ENCODE measurements at places on chromosomes 6 and 20.
A peak's percentile ranks its signal among the peaks of the same experiment; 100 is the strongest.

DNA sequence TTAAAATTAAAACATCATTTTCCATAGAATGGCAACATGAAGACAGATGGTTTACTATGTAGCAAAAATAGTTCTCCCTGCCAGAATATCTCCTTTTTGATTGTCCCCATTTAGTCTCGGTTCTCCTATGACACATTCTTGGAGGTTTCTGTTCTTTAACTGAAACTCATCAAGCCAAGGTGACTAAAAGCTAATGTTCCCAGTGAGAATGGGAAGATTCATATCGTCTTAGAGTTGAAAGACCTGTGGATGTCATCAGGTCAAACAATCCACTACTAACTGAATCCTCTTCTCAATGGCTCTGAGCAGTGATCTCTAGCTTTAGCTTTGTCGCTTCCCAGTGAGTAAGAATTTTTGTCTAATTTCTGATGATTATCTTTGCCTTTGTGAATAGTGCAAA lies 1.3 kb upstream of the DOK5 start:
- DNase-seq: no peak

- no peak for DNase-seq
These were observed 502.0 kb downstream of the QKI start for GRCh38 chr6:163916315-163917081.

GRCh38 chr6:81138236-81138635 lies 614.2 kb downstream of the TENT5A start:
- no peak for DNase-seq

- no peak for DNase-seq
These were observed 18.0 kb upstream of the HLA-A start for GRCh38 chr6:29924287-29924686.

GRCh38 chr20:774016-774659 lies 5.8 kb upstream of the SLC52A3 start:
- no peak for DNase-seq

DNA sequence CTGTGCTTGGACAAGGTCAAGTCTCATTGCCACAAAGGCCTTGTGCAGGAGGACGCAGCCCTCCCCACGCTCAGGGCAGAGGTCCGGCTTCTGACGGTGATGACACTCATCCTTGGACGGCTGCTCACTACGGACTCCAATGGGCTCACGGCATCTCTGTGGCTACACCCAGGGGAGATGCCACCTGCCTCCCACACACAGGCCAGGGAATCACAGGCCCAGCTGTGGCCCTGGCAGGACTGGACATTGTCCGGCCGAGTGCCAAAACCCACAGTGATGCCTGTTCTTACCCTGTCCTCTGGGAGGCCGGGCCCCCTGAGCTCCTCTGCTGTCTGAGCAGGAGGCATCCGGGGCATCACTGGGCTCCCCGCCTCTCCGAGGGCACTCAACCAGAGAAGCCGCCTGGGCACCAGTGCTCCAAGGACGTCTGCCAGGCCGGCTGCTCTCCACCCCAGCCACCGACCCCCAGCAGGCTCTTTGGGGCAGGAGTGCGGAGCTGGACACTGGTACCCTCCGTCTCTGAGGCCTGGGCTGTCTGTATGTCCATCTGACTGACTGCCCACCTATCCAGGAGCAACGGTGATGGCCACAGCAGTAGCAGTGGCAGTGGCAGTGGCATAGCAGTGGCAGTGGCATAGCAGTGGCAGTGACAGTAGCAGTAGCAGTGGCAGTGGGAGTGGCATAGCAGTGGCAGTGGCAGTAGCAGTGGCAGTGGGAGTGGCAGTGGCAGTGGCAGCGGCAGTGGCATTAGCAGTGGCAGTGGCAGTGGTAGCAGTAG lies 1.9 kb downstream of the RBBP8NL start:
- no peak for DNase-seq

- no peak for DNase-seq
These were observed 279.6 kb downstream of the ADGB start for GRCh38 chr6:146878168-146878951.

- DNase-seq: no peak
These were observed 6.9 kb upstream of the PREP start for GRCh38 chr6:105409734-105410133.

DNA sequence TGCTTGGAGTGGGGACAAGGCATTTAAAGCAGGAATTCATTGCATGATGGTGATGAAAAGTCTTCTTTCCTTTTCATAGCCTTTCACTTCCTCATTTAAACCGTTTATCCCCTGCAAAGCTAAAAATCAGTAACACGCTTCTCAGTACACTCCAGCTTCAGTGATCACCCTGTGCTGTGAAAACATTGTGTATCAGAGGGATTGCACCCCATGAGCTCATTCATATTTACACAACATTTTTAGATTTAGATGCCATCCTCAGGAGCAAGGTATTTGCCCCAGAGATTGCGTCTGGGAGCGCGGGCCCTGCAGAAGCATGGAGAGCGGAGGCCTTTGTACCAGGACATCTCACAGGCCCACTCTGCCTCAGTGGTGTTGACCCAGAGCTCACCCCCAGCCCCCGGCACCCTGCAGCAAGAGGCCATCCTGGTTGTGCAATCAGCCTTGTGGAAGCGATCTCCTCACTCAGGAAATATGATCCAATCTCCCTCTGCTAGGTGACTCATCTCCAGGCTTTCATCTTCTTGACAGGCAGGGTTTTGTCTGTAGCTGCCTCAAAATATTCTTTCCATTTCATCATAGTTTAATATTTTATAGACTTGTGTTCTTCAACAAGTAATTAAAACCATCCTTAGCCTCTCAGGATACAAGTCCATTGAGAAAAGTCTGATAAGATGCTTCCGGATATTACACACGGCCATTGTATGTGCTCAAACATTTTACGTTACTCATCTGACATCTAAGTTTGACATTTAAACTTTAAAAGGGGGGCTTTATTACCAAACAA lies 38.9 kb upstream of the THBS2 start:
- DNase-seq: peak; percentile 83

- no peak for DNase-seq
These were observed 20.3 kb upstream of the LRRN4 start for GRCh38 chr20:6074145-6074561.

DNA sequence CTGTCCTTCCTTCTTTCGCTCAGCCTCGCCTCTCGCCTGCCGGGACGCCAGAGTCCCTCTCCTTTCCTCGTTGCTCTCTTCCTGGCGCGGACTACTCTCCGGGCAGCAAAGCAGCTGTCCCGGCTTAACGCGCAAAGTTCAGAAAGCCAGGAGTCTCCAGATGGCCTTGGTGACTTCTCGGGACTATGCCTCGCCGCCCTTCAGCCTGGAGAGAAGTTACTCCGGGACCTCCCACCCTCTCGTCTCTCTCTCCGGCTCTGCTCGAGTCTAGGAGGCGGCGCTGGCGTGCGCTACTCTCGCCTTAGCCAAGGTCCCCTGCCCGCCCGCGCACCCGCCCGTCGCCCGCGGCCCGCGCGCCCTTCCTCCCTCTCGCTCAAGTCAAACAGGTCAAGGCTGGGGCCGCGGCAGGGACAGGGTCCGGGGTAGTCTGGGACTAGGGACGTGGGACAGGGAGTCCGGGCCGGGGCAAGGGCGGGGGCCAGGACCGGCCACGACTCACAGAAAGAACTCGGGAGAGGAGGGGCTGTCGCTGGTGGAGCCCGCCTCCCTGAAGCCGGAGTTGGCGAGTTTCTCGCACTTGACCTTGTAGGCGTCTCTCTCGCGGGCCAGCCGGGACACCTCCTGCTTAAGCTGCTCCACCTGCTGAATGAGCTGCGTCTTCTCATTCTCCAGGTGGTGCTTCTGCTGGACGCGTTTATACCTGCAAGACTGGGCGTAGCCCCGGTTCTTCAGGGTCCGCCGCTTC lies 1.5 kb downstream of the MAFB start:
- DNase-seq: no peak

- no peak for DNase-seq
These were observed 96.9 kb upstream of the FOXO3 start for GRCh38 chr6:108463784-108464183.

- DNase-seq: no peak
These were observed 83.5 kb downstream of the FOXO3 start for GRCh38 chr6:108644252-108644651.

DNA sequence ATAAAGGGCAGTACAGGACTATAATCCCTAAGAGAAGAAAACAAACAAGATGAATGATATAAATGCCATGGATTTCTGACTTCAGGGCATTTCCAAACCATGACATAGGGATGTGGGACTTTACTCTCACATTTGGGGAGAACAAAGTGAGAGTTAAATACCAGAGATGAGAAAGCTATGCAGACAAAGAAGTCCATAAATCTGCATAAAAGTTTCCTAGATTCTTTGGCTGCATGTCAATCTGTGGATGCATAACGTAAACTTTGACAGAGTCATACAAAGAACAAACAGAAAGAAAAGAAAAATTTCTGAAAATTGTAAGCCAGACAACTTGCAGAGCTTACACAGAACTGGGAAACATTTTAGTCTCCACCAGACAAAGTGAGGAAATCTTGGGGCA lies 11.7 kb downstream of the EPM2A start:
- no peak for DNase-seq

DNA sequence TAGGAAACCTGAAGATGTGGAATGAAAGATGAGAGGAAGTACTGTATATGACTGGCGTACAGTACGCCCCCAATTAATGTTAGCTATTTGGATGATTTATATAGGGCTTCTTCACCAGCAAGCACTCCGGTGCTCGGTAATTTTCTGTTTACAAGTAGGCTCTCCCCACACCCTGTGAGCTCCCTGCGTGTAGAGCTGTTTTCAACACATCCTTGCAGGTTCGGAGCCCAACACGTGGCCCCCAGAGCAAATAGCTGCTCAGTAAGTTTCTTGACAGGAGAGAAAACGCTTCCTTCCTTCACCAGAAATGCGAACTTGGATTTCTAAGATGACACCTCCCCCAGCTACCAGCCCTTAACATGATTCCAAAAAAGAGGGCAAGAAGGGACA lies 1.2 kb upstream of the RAB22A start:
- no peak for DNase-seq

DNA sequence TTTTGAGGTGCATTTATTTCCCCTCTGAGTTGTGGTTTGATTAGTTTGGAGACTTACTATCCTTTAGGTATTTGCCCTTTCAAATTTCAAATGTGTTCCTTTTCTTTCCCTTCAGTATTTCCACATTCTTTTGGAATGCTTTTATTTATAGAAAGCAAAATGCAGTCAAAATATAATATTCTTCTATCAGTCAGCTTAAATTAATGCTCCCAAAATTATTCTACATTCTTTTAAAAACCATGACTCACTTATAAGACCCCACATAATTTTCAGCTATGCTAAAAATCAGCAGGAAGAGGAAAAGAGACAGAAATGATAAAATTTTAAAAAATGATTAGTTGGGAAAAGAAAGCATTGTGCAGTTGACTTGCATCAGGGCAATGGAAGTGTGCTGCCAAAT lies 180.0 kb upstream of the SMLR1 start:
- no peak for DNase-seq

DNA sequence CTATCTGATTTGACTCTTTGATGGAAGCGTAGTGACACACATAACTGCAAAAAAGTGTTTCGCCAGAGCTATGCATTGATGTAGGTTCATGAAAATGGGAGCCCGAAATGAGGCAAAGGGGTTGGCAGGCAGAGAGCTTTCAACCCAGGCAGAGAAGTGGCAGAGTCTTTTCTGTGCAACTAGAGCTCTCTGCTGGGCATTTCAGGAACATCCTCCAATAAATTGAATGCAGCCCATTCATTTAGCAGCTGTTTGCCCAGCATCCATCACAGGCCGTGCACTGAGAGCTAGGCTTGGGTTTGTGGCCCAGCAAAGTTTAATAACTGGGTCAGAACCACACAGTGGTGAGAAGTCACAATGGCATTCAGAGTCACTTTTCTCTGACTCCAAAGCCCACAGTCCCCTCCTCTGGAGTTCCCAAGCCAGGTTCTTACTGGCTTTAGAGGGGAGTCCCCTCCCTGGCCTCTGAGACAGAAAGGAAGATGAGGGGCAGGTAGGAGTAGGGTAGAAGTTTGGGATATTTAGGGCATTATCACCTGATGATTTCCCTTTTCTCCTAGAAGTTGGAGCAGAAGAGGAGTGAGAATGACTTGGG lies 31.8 kb upstream of the ELMO2 start:
- no peak for DNase-seq

DNA sequence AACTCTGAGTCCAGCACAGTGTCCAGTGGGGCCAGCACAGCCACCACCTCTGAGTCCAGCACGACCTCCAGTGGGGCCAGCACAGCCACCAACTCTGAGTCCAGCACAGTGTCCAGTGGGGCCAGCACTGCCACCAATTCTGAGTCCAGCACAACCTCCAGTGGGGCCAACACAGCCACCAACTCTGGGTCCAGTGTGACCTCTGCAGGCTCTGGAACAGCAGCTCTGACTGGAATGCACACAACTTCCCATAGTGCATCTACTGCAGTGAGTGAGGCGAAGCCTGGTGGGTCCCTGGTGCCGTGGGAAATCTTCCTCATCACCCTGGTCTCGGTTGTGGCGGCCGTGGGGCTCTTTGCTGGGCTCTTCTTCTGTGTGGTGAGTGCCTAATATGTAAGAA lies 3.8 kb downstream of the MUC21 start:
- DNase-seq: no peak

DNA sequence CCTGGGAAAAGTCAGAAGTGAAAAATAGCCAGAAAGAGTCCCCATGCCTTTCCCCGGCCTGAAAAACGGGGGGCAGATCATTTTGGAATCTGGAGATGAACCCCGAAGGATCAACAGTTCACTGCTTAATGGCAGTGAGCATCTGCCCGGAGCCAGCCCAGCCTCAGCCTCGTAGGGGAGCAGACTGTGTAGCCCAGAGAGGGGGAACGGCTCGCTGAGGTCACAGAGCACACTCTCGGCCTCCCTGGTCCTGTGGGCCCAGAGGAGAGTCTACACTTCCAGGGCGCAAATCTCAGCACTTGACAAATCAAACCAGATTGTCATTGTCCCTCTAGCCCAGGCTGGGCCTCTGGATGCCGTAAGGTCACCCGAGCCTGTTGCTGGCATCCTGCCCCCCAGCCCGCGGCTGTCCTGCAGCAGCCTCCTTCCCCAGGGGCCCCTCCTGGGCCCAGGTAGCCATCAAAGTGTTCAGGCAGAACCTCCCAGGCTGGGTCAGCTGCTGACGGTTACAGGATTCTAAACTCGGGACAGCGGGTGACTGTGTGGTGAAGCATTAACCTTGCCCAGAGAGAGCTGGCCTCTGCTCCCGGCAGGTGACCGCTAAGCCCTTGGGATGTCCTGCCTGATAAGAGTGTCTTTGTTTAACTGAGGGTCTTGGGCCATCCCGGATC lies 56.1 kb downstream of the GNAS-AS1 start:
- DNase-seq: no peak

DNA sequence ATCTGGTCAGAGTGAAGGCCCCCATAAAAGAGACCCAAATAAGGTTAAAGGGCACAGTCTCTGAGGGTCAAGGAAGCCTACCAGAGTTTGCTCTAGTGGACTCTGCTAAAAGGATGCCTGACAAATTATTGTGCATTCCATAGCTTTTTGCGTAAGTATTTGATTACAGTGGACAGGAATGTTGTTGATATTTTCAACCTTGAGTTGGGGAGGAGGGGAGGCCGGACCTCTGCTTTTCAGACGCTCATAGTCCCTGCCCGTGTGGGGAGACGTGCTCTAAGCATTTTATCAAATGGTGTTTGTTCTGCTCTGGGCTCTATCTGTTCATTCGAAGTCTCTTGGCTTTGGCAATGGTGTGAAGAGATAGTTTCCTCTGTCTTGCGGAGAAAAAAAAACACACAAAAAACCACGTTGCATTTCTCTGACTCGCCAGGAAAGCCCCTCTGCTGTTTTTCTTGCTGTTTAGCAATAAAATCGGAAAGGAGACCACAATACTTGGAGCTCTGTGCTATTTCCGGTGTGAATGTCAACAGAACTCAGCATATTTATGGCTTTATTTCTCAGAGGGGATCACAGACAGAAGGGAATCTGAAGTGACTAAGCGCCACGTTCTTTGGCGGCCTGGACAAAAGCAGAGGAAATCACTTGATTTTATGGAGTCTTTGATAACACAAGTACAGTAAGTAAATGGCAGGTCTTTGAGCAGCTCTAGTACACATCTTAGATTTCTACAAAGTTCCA lies 159.8 kb downstream of the ZFP64 start:
- peak; percentile 73 for DNase-seq
